ENCODE measurements at places on chromosomes 16 and 17.

- no peak for DNase-seq
Observed at GRCh38 chr17:40841246-40841645, 18.8 kb upstream of the KRT10 start.

GRCh38 chr16:51392521-51393187, 241.6 kb upstream of the SALL1 start:
- no peak for DNase-seq

DNA sequence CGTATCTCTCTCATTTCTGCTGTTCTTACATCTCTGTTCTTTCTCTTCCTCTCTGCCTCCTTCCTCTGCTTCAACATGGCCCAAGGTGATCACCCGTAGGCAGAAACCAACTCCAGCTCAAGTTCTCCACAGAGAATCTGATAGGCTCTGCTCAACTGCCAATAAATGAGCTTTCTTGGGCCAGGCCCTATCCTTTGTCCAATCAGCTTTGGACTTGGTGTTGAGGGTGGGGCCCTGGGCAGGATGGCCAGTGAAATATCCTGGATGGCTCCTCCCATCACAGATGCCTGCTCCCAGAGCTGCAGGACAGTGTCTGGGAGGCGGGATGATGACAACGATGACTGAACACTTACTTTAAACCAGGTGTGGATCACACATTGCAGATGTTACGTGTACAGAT, 17.4 kb upstream of the BRD7 start:
- peak; percentile 50 for DNase-seq

DNA sequence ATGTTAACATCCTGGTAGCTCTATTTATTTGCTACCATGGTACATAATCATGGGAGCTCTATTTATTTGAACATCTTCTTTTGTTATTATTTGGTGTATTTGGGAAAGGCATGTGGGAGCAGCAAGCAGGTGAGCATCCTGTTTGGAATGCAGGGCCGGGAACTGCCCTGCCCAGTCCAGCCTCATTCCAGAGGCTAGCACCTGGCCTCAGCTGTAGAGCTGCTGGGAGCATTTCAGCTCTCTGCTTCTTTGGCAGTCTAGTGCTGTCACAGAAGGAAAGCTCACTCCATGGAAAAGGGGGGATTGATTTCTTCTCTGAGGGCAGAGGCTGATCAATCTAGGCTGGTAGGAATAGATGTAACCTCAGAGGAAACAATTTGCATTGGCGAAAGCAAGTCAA, 112.5 kb downstream of the WWOX start:
- peak; percentile 93 for DNase-seq

DNA sequence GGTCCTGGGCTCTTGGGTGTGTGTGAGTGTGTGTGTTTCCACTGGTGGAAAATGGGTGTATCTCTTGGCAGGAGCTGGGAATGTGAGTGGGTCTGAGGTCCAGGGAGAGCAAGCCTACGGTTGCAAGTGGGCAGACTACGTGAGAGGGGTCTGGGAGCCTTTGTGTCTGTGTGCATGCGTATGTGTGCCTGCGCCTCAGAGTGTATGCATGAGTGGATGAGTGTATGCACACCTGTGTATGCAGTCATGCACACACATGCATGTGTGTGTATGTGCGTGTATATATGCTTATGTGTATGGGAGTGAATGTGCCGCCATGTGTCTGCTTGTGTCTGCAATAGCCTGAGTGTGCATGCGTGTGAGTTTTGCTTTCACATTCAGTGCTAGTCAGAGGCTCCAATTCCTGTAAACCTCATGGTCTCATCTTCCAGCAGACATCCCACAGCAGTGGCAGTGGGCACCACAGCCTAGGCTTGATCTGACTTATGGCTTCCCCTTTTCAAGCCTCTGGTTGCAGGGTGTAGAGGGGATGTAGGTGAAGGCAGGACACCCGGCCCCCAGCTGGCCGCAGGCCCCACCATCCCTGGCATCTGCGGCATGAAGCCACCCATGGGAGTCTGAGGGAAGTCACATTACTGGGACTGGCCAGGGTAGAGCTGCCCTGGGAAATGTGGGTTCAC, 19.7 kb upstream of the RMI2 start:
- no peak for DNase-seq

GRCh38 chr16:28290859-28291254, 1.5 kb upstream of the SBK1 start:
- DNase-seq, result no peak

Data from islet precursor cell (in vitro differentiated cells).